ENCODE measurements at places on chromosomes 4 and X.

- no peak for DNase-seq
These were observed 478.0 kb downstream of the KCNIP4 start for GRCh38 chr4:21470535-21470934.

DNA sequence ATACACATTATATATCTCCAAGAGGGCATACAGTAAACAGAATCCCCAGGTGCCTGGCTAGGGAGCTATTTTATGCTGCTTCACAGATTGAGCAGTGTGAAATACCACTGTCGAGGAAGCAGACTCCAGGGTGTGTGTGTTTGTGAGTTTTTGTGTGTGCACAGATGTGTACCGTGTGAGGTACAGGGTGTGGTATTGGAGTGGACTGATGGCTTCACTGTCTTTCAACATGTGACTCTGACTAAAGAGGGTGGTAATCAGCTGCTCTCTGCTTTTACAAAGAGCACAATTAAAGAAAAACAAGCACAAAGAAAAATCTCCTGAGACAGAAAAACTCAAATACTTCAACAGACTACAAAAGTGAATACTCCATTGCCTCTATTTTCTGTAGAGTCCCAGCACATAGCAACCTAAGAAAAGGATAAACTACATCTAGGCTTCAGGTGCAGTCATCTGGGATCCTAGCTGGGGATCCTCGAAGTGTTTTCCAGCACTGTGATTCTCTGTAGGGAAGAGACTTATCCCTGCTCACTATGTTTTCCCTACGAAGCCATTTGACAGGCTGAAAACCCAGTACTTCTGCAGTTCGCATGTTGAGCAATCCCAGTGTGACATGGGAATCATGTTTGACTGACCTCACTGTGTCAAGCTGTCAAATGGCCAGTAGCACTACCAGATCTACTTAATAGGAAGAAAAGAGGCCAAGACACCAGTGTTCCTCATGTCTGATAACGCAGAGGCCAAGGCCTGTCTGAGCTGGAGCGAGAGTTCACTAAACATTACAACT, 100.3 kb downstream of the CDS1 start:
- DNase-seq: no peak

- no peak for DNase-seq
These were observed 19.7 kb upstream of the RTL9 start for GRCh38 chrX:110338935-110339334.

- no peak for DNase-seq
These were observed 44.0 kb upstream of the MXD4 start for GRCh38 chr4:2305766-2306501.

GRCh38 chr4:110869862-110870572, 247.1 kb upstream of the PITX2 start:
- no peak for DNase-seq

DNA sequence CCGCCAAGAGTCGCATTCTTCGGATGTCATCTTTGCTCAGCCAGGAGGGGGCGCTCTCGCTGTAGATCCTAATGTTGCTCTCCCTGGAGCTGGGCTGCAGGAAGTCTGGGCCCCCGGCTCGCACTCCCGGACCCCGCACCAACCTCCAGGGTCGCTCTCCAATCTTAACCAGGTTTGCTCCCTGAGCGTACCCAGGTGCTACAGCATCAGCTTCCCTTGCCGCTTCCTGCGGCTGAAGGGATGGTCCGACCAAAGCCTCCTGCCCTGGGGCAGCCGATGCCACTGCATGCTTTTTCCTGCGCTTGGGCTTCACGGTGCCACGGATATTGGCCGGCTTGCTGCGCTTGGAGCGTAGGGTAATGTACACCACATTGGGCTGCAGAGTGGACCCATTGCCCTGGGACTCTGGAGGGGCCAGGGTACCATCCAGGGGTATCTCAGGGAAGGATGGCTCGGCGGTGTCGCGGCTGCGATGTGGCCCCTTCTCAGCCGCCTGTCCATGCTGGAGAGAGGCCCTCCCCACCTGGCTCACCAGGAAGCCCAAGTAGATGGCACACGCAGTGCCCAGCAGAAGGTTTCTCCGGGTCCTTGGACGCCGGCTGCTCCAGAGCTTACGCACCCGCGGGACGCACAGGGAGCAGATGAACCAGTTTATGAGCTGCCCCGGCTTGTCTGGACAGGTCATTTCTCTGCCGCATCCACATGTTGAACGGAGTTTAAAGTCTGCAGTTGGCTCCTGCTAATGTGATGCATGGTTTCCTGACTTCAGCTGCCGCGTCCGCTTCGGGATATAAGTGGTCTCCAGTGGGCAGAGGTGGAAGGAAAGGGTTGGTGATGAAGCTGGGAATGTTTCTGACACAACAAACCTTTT, 1.9 kb downstream of the GASK1B start:
- DNase-seq: no peak

DNA sequence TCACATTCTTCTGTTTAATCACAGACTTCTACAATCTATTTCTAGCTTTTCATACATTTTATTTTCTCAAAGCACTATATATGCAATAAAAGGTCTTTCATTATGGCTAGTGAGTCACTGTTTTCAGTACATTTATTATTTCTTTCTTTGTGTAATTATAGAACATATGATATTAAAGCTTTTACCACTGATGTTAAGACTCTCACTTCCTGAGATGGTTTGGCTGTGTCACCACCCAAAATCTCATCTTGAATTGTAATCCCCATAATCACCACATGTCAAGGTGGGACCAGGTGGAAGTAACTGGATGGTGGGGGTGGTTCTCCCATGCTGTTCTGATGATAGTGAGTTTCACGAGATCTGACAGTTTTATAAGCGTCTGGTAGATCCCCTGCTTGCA, 41.9 kb downstream of the UBA6 start:
- no peak for DNase-seq

Data from activated T-cell treated with anti-CD3 and anti-CD28 coated beads for 1 hour (primary cell).